ENCODE measurements at places on chromosomes 12 and 14.

DNA sequence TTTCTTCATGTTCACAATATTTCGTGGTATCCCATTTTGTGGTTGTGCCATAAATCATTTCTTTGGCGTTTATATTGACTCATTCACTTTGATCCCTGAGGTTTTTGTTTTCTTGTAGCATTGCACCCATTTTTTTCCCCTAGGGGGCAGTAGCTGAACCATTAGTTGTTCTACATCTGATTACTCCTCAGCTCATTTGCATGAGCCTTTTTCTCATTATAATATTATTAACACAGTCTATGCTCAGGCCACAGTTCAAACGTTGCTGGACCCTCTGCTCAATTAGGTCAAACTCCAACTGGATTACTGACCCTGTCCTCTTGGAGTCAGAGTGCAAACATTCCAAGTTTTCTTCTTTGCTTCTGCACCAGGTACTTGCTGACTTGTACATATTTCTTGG, 475.4 kb upstream of the SEL1L start:
- DNase-seq: no peak

DNA sequence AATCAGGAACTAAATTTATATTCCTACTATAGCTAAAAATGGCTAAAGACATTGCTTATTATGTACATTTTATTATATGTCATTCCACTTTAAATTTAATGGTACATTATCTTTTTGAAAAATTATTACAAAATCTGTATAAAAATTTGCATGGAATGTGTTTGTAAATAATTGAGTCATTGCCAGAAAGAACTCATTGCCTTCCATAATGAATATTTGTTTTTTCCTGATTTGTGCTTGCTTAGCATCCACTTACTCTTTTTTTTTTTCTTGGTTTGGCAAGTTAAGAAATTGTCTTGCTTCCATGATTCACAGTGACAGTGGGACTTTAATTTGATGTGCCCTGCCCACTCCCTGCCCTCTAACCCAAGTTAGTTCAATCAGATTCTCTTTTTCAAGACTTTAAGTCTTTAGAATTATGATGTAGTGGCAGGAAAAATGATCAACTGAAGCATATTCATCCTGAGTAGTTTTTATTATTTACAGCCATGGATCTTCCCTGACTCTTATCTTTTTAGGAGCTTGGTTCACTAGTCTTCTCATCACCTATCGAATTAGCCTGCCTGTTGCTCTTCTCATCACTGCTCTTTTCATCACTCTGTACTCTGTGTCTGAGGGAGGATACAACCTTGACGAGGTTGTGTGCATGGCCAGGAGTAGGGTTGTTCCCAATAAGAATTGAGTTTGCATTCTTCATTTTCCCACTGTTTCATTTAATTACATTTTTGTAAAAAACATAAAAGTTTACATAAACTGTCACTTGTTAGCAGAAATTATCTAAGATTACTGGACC, 442.0 kb downstream of the BTG1 start:
- no peak for DNase-seq

DNA sequence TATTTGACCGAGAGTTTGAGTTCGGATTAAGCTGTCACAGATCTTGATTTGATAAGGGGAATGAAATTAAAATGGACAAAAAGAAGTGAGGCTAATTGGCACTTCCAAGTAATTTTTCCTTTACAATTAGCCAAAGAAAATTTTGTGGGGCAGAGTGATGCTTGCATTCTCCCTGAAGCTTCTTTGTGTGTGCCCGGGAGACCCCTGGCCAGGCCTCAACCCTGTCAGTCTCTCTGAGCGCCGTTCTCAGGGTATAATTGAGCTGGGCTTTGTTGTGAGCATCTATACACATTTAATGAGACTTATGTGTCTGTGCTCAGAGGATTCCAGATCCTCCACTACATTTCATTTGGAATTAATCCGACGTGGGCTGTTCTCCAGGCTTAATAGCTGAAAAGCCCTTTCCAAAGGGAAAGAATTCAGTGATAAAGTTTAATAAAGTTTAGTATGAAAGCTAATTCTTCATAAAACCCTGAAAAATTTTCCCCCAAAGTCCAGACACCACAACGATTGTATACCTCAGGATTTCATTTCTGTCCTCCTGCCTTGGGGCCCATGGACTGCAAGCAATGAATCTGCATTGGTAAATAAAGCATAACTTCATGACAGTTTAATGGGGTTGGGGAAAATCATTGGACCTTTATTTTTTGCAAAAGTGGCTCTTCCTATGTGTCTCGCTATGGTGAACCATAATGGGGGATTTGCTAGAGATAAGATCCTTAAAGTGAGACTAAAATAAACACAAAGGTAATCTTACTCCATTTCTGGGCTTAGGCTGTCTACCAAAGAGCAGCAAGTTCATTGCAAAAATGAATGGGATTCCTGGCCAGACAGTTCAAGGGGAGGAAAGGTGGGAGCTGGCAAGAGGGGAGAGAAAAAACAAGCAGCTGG, 292.6 kb downstream of the C12orf75 start:
- no peak for DNase-seq

DNA sequence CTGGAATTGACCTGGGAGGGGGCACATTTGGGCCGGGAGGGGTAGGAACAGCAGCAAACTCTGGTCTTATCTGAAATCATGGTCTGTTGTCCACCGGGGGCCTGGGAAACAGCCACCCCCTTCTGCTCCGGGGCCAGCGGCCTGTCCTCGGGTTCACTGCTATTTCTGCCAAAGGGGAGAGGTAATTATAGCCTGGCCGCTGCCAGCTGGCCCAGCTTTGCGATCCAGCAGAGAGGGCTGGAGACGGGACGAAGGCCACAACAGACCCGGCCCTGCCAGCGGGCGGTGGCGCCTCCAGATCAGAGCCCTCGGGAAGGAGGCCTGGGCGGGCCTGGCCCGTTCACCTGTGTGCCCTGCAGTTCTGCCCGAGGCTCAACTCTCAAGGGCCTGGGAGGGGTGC, at the start of gene C14orf180:
C14orf180 (plus strand) TSS at position 258 of the 400 bp plus-strand sequence. CDS start 6,667 bp downstream, outside the sequence.
- DNase-seq: no peak

DNA sequence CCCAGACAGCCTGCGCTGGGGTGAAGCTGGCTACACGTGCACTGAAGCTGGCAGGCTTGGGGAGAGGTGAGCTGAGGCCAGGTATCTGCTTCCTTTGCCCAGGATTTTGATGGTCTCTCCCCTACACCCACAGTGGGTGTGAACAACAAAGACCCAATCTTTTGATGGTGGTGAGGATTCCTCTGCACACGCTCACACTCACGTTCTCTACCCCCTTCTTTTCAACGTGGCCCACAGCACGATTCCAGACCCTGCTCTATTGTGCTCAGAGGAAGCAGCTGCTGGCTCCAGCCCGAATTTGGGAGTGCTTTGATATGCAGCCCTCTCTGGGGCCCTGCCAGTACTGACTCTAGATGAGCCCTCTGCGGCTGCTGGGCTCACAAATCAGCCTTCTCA, 4.9 kb downstream of the CD9 start:
- no peak for DNase-seq

DNA sequence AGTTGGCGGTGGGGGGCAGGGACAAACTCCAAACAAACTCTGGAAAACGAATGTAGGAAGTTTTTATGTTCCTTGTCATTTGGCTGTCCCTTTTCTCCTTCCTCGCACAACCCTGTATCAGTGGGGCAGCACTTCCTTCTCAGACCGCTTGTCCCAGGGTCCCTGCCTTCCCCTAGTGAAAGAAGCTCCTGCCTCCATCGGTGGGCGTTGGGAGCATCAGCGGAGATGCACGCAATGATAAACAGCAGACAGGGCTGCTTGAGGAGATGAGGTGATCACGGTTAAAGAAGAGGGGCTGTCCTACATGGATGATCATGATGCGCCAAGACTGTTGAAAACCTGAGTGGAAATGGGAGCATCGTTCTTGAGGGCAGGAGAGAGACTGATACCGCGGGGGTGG, 620 bp downstream of the C1S start:
- DNase-seq: no peak

DNA sequence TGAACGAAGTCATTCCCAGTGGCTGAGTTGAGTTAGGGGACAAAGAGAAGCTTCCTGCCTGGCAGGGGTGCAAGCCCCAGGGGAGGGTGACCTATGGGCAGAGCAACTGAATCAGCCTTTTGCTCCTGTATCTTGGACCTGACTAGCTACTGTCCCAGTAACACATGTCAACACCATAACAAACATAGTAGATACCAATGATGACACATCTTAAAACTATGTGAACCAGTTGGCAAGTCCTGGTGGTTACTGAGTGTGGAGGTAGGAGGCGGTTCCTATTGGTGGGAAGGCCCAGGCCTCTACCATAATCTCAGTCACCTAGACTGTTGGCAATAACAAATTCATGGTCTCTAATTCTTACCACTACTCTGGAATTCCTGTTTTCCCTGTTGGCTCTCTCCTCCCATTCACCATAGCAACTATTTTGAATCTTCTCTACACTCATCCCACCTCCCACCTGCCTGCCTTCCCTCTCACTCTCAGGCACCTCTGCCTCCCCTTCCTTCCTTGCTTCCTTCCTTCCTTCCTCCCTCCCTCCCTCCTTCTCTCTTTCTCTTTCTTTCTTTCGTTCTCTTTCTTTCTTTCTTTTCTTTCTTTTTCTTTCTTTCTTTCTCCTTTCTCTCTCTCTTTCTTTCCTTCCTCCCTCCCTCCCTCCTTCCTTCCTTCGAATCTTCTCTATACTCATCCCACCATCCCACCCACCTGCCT, 8.1 kb upstream of the P2RX7 start:
- no peak for DNase-seq

GRCh38 chr12:39122562-39123204, 217.3 kb upstream of the CPNE8 start:
- no peak for DNase-seq

GRCh38 chr12:58342736-58343135, 401.4 kb downstream of the ATP23 start:
- no peak for DNase-seq

DNA sequence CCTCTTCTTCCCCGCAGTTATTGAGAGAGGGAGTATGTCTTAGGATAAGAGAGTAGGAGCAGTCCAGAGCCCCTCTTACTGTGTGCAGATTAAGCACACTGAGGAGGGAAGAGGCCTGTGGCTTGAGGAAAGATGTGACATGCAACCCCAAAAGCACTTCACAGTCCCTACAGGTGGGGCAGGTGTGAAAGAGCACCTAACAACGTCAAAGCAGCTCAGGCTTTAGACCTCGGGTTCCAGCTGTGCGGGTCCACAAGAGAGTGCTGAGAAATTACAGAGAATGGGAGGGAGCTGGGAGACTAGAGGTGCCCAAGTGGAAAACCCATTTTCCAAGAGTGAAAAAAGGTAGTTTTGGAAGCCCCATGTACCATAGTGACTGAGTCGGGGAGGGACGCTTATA, 127.6 kb downstream of the SLC25A47 start:
- DNase-seq: no peak

- DNase-seq: no peak
These were observed 61.3 kb upstream of the SLC38A2 start for GRCh38 chr12:46433829-46434228.

GRCh38 chr12:26631846-26632245, 201.1 kb downstream of the ITPR2 start:
- DNase-seq: no peak

DNA sequence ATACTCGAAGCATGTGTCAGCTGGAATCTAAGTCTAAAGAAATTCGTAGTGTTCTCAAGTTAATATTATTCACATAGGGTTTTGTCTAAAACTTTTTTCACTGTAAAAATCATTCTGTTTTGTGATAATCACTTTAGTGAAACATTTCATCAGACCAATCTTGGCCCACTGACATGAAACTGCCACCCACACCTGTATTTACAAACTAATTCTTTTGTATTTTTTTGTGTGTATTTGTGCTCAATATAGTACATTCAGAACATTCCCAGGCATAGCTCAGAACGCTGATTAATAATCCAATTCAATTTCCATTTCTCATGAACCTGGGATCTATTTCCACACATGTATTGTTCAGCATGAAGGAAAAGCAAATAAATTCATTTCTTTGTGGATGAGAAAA, 191.7 kb downstream of the RASSF9 start:
- DNase-seq: no peak

DNA sequence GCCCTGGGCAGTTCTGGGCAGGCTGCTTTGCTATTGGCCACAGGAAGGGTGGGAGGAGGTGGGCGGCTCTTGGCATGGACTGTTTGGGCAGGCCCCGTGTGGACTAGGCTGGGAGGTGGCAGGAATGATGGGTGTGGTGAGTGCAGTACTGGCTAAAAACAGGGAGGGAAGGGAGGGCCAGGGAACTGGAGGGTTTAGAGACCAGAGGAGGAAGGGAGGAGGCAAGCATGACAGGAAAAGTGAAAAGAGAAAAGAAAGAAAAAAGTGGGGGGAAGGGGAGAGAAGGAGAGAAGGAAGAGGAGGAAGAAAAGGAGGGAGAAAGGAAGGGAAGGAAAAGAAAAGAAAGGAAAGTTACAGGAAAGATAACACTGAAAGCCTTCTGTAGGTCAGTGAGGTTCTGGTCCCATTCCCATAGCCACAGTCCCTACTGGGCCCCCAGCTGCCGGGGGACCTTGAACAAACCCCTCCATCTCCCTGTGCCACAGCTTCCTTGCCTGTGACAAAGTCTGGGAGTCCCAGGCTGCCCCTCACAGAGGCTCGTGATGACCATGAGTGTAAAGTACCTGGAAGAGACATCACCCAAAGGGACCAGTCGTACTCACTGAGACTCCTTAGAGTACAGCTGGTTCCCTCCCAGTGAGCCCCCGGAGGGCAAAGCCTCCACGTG, 1.1 kb upstream of the C14orf132 start:
- no peak for DNase-seq

DNA sequence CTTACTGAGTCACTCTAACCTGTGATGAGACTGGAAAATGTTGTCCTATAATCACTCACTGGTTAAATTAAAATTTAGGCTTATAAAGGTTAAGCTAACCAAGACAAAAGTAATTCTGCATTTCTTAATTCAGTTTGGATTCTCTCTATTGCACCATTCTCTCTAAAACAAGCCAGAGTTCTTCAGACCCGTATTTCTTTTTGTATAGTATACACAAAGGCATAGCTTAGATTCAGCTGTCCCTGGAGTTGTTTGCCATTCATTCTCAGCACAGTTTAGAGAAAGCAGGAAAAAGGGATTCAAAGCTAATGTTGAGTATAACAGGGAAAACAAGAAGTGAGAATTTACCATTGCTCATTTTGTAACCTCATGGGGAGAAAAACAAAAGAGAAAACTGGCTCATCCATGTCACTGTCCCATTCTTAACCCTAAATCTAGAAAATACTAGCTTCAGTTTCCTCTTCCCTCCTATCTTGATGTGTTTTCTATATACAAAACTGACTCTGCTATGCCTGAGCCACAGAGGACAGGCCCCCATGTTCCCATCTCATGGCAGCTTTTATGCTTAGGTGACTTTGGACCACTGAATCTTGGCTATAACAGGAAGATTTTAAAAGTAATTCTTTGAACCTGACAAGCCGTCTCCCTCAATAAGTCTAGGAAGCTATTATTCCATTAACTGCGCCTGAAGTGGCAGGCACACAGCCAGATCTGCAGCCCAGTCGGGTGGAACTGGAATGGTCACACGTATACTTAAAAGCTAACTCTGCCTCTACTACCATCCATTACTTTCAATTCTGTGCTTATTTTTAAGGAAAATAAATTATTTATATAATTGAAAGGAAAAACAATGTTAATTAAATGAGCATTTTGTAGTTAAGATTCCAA, 7.0 kb downstream of the AREL1 start:
- no peak for DNase-seq

DNA sequence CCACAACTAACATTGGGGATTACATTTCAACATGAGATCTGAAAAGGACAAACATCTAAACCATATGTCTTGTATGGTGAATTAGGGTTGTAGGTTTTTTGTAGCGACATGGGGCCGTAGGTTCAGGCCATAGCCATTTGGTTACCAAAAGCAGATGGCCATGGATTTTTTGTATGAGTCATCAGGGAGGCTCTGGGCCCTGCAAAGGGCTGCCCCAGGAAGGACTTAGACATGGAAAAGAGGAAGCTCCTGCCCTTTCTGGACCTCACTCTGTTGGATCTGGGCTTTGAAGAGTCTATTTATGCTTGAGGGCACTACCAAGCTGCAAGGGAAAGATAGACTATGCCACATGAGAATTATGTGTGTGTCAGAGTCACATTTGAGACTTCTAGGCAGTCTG, 89.3 kb upstream of the DHRS4 start:
- no peak for DNase-seq
